NCI-H2029 treated with DMSO at 0.1 percent for 48 hours (cell line): ENCODE measurements at places on chromosomes 12 and 14.

DNA sequence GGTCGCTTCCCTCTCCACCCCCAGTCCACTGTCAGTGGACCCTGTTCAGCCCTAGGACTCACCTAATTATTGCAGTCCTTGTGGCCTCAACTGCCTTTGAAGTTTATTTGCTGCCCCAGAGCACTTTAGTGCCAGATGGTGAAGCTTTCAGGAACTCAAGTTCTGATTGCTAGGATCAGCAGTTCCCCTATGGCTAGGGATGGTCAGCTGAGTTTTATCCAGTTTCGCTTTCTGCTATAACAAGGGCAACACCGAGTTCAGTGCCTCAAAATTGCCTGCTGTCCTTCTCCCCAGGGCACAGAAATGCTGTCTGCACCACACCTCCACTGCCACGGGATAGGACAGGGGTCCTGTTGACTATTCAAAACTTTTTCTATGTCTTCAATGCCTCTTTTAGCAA, 295.0 kb downstream of the GPHN start:
- no peak for DNase-seq

DNA sequence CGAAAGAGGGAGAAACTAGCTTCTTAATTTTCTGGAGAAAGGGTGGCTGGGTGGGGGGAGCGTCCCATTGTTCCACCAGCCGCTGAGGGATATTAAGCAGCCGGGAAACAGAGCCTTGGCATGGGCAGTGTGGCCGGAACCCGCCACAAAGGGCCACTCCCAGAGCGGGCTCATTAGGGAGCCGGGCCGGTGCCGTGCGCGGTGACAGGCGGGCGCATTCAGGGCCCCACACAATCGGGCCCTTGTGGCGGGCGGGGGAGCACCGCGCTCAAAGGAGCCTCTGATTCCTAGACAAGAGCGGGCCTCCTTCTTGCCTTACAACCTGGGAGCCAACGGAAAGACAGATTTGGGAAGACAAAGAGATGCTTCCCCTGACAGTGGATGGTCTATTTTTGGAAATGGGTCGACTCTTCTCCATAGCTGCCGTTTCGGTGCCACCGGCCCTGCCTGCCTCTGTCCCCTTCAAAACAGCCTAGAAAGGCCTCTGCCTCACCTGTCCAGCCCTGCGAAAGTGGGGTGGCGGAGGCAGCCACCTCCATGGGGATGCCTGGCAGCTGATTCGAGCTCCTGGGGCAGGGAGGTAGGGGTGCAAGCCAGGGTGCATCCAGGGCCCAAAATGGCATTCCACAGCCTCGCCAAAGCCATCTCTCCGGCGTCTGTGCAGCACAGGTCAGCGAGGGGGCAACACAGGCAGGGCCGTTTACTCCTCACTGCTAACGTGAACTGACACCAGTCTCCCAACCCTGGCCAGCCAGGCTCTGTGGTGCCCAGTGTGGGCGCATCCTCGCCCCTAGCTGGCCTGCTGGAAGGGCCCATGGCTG, 10.9 kb downstream of the CCDC85C start:
- no peak for DNase-seq

DNA sequence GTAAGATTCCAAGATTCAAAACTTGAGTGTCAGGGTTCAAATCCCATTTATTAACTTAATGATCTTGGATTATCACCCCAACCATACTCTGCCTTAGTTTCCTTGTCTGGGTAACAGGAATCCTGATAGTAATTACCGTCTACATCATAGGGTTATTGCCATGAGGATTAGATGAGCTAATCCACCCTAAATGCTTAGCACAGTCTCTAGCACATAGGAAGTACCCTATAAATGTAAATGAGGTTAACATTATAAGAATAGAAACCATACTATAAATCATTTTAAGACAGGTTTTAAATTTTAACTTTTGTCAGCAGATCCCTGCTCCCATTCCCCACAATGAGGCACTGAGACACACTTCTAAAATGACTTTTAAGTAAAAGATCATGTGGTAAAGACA, 36.5 kb downstream of the DBX2 start:
- DNase-seq = no peak

DNA sequence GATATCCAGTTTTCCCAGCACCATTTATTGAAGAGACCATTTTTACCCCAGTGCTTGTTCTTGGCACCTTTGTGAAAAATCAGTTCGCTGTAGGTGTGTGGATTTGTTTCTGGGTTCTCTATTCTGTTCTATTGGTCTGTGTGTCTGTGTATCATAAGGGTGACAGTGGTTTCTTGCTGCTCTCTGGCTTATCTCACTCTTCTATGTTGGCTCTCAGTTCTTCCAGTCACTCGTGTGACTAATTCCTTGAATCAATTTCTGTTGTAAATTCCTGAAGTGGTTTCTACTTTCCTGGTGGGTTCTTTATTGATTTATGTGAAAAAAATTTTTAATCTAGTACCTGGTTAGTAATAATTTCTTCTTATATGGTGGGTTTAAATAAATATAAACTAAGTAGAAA, 58.3 kb downstream of the OTOGL start:
- no peak for DNase-seq

GRCh38 chr12:105418821-105419291, 88.4 kb downstream of the C12orf75 start:
- no peak for DNase-seq

DNA sequence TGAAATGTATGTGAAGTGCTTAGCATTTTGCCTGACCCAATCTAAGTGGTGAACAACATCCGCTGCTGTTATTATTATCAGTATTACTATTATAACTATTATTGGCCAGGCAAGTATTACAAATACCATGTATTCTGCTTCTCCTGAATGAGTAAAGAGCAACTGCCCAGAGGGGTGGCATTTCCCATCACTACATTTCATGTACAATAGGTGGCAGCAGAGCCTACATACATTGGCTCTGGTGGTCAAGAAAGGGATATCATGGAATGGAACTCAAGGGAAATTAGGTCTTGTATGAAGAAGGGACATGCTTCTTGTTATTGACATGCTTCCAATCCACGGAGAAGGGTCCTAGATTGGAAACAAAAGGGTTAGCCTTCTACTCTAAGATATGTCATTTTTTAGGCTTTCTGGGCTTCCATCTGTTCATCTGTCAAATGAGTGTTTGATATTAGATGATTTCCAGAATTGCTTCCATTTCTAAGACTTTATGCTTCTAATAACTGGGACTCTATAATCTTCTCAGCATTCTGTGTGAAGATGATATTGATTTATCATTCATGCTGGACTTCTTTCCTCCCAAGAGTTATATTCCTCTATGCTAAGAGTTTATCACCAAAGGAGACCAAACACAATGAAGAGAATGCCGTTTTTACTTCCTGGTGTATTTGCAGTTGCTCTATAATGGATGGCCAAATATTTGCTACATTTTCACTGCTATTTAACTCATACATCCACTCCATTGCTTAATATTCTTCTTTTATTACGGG, 239.1 kb downstream of the SSPN start:
- DNase-seq = peak; percentile 30

- no peak for DNase-seq
Measured at GRCh38 chr12:26633591-26634210, 199.3 kb downstream of the ITPR2 start.

DNA sequence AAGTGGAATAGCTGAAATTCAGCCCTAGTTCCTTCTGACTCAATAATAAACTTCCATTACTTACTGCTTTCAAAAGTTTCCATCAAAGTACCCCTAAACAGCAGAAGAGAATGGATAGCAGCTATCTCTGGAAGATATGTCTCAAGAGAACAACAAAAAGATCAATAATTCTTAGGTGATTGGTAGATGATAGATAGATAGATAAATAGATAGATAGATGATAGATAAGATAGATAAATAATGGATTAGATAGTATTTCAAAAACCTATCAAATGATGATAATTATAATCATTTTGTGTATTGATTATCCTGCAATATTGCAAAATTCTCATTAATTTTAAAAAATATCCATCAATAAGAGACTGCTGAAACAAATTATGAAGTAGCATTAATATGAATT, 97.4 kb upstream of the CCND2 start:
- no peak for DNase-seq

DNA sequence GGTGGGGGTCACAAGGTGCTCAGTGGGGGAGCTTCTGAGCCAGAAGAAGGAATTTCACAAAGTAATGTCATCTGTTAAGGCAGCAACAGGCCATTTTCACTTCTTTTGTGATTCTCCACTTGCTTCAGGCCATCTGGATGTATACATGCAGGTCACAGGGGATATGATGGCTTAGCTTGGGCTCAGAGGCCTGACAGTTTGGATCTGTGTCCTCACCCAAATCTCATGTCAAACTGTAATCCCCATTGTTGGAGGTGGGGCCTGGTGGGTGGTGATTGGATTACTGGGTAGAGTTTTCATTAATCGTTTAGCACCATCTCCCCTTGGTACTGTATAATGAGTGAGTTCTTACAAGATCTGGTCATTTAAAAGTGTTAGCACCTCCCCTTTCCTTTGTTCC, 36.4 kb downstream of the TESPA1 start:
- no peak for DNase-seq

DNA sequence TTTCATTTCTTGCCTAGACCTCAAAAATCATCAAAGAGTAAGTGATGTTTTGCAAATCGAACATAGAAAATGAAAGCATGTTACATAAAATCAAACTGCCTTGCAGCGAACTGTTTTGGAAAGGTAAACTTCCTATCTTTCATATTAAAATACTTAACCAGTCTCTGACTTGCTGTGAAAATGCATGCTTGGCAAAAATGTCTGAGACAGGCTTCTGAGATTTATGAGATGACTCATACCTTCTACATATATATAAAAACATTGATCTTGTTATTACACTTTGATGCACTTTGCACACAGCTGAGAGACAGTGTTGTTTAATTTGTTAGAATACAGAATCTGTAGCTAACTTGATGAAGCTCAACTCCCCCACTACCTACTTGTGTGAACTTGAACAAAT, 179.1 kb downstream of the KITLG start:
- DNase-seq = no peak

GRCh38 chr12:4015225-4016091, 142.3 kb upstream of the PARP11 start:
- DNase-seq = no peak

DNA sequence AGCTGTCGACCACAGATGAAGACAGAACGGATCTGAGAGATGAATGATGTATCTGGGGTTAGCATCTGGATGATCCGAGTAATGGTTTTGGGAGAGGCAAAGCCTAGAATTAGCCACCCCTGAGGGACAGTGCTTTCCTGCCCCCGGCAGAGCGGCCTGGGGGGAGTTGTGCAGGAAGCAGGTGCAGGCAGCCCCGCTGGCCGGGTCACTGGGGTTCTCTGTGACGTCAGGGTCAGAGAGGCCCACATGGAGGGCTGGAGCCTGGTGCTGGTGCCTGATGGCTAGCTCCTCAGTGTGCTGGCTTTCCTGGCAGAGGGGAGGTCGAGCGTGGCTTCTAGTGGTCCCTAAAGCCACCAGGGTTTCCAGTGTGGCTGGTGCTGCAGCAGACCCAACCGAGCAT, 70.3 kb downstream of the ADGRD1 start:
- DNase-seq = no peak

GRCh38 chr12:130775953-130776856, 60.1 kb upstream of the RIMBP2 start:
- no peak for DNase-seq
